A549 treated with Mapracorat at 1 μM for 4 hours (cell line): ENCODE measurements at places on chromosomes 4 and X. TPM values are rescaled to one million over a fixed set of nuclear protein-coding genes. Genes with fewer than 3 reads are reported as not detected.

Gene JAKMIP1
- total RNA-seq = 0.06 TPM in 1 of 5 replicates, not detected in the others

Gene MAGED4
- 4.0 to 11.5 TPM (median 5.3 TPM) in 5 replicates for total RNA-seq

Gene TRPC5OS
- not detected in 5 replicates for total RNA-seq

Gene TMSB15A
- total RNA-seq = 0.60 to 1.2 TPM (median 0.89 TPM) in 5 replicates

Gene GSX2
- not detected in 5 replicates for total RNA-seq
